ENCODE measurements at places on chromosomes 1 and 21.

GRCh38 chr1:212950243-212951125 lies at the start of gene VASH2:
TSS of gene VASH2 (plus strand) at chr1:212950541. CDS start at chr1:212951543, 1,002 bp downstream.
- DNase-seq = no peak

- peak; percentile 24 for DNase-seq
Measured at GRCh38 chr1:204128964-204129896, 22.6 kb downstream of the ETNK2 start.

GRCh38 chr1:15423355-15424077 lies 13.8 kb downstream of the EFHD2 start:
- no peak for DNase-seq

- DNase-seq = no peak
Measured at GRCh38 chr1:93016171-93016570, 54.9 kb upstream of the DIPK1A start.

GRCh38 chr1:57281324-57281723 lies 142.5 kb downstream of the DAB1 start:
- DNase-seq = no peak

GRCh38 chr1:96095849-96096612 lies 625.6 kb upstream of the PTBP2 start:
- no peak for DNase-seq

- DNase-seq = no peak
Measured at GRCh38 chr1:90936731-90937130, 85.1 kb downstream of the ZNF644 start.

DNA sequence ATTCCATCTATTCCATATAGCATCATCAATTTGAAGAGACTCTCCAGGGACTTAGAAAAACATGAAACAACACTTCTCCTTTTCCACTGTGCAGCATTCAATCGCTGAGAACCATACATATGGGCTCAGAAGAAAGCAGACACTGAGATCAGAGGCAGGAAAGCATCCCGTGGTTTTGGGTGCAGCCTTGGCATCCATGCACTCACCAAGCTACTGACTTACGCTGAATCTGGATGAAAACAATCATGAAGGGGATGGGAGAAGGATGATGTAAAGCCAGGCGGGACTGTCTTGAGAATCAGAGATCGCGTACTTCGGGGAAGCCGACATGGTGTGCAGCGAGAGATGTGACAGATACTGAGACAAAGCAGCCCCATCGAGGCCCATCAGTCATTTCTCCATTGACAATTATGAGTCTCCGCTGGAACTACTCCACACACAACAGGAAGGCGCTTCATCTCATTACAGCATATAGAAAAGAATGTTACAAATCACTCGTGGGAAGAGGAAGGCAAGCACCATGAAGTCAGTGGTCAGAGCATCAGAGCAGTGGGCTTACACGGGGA lies 2.3 kb upstream of the TIAM1 start:
- DNase-seq = no peak

DNA sequence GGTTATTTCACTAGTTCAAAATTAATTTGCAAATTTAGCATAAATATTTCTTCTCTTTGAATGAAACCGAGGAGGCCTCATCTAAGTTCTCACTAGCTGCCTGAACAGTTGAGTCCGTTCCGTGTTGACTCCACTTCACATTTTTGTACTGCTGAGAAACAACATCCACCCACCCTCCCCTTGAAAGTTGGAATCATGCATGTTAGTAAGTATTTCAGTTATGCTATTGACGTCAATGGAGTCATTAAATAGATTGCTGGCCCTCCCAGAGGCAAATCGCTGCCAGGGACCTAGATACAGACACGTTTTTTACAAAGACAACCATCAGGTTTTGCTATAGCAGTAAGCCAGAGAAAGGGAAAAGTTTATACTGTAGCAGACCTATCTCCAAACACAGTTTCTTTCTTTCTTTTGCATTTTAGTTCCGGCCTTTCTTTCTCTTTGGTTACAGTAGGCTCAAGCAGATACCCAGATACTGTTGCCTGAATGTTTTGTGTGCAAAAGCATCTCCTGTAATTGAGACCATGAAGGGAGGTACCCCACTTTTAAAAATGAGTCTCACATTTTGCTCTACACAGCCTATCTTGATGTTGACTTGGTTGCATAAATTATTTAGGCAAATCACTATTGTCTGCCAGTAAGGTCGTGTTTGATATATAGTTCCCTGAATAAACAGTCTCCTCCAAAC lies 262.6 kb upstream of the SGIP1 start:
- DNase-seq = peak; percentile 90

DNA sequence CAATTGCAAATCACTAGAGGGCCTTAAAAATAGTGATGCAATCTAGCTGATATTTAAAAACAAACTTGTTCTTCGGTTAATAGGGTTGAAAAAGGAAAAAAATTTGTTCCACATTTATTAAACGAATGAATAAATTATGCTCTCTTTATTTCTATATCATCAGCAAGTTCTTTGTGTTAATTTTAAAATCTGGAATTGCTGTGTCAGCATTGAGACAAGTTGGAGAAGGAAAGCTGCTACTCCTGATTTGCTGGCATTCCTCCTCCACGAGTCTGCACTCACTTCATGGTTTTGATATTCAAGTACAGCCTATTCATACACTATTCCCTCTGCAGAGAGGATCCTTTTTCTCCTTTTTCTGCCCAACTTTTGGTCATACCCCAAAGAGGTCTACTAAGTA lies 117.6 kb downstream of the MRPL39 start:
- no peak for DNase-seq

GRCh38 chr21:14520535-14520934 lies 25.6 kb downstream of the SAMSN1 start:
- no peak for DNase-seq

GRCh38 chr1:220182656-220183055 lies 88.7 kb downstream of the IARS2 start:
- DNase-seq = peak; percentile 4

GRCh38 chr1:47796626-47797025 lies 200.6 kb downstream of the TRABD2B start:
- no peak for DNase-seq

DNA sequence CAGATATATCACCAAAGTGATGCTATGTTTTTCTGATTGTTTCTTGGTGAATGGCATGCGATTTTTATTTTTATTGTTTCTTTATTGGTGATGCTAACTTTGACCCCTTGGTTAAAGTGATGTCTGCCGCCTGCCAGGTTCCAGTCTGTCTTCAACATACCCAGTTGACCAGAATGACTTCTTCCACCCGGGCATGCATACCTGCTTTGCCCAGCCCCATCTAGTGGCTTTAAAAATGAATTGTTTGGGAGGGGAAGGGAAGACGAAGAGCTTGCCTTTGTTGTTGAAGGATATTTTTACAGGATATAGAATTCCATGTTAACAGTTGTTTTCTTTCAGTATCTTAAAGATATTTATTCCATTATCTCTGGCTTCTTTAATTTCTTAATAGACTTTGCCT lies 65.1 kb downstream of the ATG4C start:
- DNase-seq = no peak
